ENCODE measurements at places on chromosomes 7 and 10. TPM values are rescaled to one million over a fixed set of nuclear protein-coding genes. Genes with fewer than 3 reads are reported as not detected.

ITGA8 gene
- not detected for total RNA-seq

LRIT1 gene
- not detected for total RNA-seq

FGF8 gene
- not detected for total RNA-seq

HMX2 gene
- not detected for total RNA-seq

NKX6-2 gene
- total RNA-seq: not detected

STK32C gene
- 6.5 TPM for total RNA-seq

METTL2B gene
- 29.3 TPM for total RNA-seq

LIPM gene
- not detected for total RNA-seq

HBP1 gene
- total RNA-seq: 76.1 TPM

CAV2 gene
- 271 TPM for total RNA-seq

TUBAL3 gene
- total RNA-seq: not detected

CALML5 gene
- total RNA-seq: not detected

INMT gene
- total RNA-seq: not detected

LIPJ gene
- not detected for total RNA-seq

OGDH gene
- 68.3 TPM for total RNA-seq

RASA4 gene
- 1.4 TPM for total RNA-seq

NAT16 gene
- total RNA-seq: not detected

ANK3 gene
- total RNA-seq: 239 TPM

LAMB1 gene
- total RNA-seq: 302 TPM

PTPN20 gene
- total RNA-seq: 10.6 TPM

H2BK1 gene
- not detected for total RNA-seq

IL2RA gene
- total RNA-seq: 0.39 TPM

ADAP1 gene
- 2.0 TPM for total RNA-seq

HKDC1 gene
- total RNA-seq: under 0.01 TPM

ERVW-1 gene
- total RNA-seq: not detected

CALML3 gene
- not detected for total RNA-seq

RHBDD2 gene
- total RNA-seq: 39.7 TPM

INHBA gene
- total RNA-seq: 1.6 TPM

ADCYAP1R1 gene
- not detected for total RNA-seq

GNGT1 gene
- total RNA-seq: not detected

JCAD gene
- total RNA-seq: 43.5 TPM

TMEM213 gene
- not detected for total RNA-seq

PLPP4 gene
- total RNA-seq: not detected

SLC16A12 gene
- 1.5 TPM for total RNA-seq

C10orf105 gene
- not detected for total RNA-seq

KCNMA1 gene
- total RNA-seq: 91.9 TPM

UCN3 gene
- total RNA-seq: not detected

VAX1 gene
- total RNA-seq: not detected

CALY gene
- total RNA-seq: not detected

EN2 gene
- total RNA-seq: not detected

CNPY1 gene
- total RNA-seq: not detected

BAIAP2L1 gene
- 40.8 TPM for total RNA-seq

ELN gene
- total RNA-seq: 0.39 TPM

EPO gene
- total RNA-seq: 0.39 TPM

OR2A5 gene
- total RNA-seq: not detected

SERPINE1 gene
- 183 TPM for total RNA-seq

ASB15 gene
- not detected for total RNA-seq

NRP1 gene
- 2.4 TPM for total RNA-seq

LRRC4 gene
- 0.11 TPM for total RNA-seq

SMKR1 gene
- not detected for total RNA-seq

LIPK gene
- total RNA-seq: not detected

TMEM139 gene
- 1.7 TPM for total RNA-seq

ORC5 gene
- total RNA-seq: 12.3 TPM

WEE2 gene
- not detected for total RNA-seq

CYP2C18 gene
- 0.39 TPM for total RNA-seq

CADPS2 gene
- total RNA-seq: 70.1 TPM

Data from placental epithelial cell (primary cell).